Activated naive CD4-positive, alpha-beta T cell treated with Interleukin-2 at 50 U/mL for 16 hours (primary cell): ENCODE measurements at places on chromosomes 11 and 22.

- DNase-seq, result no peak
Measured at GRCh38 chr11:122733318-122733717, 77.8 kb downstream of the UBASH3B start.

DNA sequence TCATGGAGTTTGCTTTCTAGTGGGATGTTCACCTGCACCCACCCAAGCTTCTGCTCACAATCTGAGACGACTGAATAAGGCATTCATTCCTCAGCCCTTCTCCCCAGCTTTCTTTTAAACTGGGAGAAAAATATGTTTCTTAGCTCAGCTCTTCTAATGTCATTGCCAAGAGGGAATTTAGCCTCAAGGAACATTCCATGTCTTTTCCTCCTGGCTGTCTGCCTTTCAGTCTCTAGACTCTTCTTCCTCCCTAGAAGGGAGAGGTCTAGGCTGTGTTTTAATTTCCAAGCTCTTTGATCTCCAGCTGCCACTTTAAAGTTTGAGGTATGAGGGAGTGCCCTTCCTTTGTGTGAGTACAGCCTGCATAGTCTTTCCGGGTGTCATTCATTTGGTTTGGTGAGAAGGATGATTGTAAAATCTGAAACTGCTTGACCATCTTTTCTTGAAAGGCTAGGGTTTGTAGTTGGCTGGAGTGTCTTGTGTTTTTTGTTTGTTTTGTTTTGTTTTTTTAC, 11.7 kb upstream of the HTATIP2 start:
- no peak for DNase-seq

DNA sequence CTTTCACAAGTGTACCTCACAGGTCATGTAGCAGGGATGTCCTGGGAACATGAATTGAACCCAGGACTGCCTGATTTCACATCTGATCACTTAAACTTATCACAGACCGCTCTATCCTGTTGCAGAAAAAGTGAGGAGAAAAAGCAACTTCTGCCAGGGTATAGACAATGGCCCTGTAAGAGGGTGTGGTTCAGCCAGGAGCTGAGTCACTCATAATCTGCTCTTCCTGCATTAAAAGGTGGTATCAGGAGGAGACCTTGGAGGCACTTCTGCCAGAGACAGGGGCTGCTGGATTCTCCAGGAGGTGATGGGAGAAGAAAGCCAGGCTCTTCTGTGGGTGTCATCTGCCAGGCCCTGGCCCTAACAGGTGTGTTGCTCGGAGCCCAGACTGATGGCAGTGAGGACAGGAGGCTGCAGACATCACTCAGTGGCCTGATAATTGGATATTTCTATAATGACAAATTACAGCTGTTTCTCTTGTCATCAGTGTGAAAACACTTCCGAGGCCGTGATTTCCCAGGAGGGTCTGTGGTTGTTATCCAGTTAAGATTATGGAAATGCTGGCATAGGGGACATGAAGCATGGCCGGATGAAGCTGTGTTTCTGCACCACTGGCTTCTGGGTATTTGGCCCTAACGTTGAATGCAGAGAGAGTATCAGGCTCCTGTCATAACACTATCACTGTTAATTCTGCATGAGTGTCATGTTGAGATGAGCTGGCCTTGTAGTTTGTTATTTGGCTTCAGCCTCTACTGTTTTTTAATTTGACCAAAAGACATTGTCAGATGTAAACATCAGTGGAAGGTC, 125.1 kb upstream of the ZBED5 start:
- DNase-seq, result no peak

DNA sequence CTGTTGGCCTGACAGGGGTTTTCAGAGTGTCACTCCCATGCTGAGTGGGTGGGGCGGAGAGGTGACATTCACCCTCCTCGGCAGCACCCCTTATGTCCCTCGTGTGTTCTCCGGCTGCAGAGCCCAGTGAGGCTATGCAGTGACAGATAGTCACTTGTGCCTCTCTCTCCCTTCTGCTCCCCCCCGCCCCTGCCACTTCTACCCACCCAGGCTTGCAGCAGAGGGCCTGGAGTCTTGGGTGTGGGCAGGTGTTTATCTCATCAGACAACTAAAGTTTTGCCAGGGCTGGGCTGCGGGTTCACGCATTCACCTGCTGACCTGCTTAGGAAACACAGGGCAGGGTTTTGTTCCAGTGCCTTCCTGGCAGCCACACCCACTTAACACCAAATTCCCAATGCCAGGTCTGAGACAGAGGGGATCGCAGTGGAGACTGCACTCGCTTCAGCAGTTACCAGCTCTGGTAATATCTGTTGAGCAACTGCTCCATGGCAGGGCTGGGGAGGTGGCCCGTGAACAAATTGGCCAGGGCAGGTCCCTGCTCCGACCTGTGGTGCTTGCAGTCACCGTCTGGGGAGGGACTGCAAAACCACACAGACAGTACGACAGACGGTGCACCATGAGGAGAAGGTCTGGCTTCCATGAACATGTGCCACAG, 50.5 kb upstream of the ADA2 start:
- no peak for DNase-seq

DNA sequence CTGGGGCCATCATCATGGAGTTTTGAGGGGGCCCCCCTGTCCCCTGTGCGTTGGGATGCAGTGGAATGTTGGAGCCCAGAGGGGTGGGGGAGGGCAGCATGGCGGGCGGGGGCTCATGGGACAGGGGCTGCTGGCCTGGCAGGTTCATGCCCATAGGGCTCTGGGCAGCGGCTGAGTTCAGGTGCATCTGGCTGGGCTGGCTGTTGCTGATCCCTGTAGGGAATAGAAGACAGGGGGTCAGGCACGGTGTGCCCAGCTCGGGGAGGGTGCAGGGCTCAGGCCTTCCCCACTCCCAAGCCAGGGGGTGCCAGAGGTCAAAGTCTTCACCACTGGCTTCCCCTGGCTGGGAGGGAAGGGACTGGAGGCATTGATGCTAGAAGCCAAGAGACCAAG, 15.6 kb downstream of the CXCR5 start:
- DNase-seq, result no peak

- no peak for DNase-seq
Measured at GRCh38 chr22:47225080-47225930, 462.9 kb downstream of the TBC1D22A start.

DNA sequence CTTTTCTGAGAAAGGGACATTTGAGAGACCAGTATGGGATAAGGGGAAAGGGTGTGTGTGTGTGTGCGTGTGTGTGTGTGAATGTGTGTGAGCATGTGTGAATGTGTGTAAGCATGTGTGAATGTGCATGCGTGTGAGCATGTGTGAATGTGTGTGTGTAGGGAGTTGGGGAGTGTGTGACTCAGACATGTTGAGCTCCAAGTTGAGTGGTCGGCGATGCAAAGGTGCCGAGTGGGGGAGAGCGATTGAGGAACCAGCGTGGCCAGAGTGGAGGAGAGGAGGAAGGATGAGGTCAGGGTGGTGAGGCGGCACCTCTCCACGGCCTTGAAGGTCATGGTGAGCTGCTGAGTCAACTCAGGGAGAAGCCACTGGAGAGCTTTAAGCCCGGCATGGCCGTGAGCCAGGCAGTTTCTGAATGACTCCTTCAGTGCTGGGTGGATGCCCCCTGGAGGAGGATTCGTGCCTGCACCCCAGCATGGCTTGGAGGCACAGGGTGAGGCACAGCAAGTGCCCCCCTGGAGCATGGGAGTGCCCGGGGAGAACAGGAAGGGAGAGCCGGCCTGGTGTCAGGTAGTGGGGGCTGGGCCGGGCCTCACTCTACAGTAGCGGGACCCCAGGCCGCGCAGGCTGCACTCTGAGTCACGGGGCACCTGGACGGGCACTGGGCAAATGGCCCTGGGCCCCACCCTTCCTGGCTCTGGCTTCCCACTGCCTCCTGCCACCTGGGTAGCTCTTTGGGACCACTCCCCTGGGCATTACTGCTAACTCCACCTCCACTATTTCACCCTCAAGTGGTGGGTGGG, 8.2 kb upstream of the CCDC88B start:
- peak; percentile 74 for DNase-seq

GRCh38 chr11:70522593-70523311, 124.4 kb downstream of the CTTN start:
- DNase-seq, result no peak

GRCh38 chr11:57515332-57516060, at the start of gene SLC43A1:
TSS of gene SLC43A1 (minus strand) at chr11:57515702. CDS start at chr11:57514111, 1,591 bp downstream.
- peak; percentile 42 for DNase-seq

GRCh38 chr11:129292092-129292491, 83.6 kb upstream of the BARX2 start:
- DNase-seq, result no peak

GRCh38 chr11:123718469-123718868, 23.0 kb downstream of the ZNF202 start:
- no peak for DNase-seq

- no peak for DNase-seq
Measured at GRCh38 chr11:14202251-14203196, 156.5 kb downstream of the RRAS2 start.

- DNase-seq, result no peak
Measured at GRCh38 chr22:50684501-50684900, 11.9 kb downstream of the SHANK3 start.

DNA sequence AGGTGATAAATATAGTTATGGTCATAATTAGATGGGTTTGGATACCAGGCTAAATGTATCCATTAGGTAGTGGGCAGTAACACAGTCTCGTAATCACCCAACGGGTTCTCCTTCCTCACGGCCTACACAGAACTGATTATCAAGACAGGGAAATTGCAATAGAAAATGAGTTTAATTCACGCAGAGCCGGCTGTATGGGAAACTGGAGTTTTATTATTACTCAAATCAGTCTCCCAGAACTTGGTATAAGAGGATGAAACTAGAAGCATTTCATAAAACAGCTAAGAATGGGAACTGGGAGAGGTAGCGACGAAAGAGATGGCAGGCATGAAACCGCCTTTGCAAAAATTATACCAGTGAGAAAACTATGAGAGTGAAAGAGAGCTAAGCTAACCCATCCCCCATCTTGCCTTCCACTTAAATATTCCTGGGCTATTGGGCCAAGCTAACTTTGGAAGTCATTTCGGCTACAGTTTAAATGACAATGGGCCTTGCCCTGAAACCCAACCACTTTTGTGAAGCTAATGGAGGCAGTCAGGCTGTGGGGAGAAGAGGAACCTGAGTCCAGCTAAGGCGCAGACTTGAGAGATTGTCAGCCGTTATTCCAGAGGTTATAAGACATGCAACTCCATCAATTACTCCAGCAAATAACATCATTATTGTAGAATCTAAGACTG, 29.6 kb downstream of the CTSC start:
- DNase-seq, result no peak

GRCh38 chr11:105840391-105840790, 181.6 kb downstream of the MSANTD4 start:
- DNase-seq, result no peak

DNA sequence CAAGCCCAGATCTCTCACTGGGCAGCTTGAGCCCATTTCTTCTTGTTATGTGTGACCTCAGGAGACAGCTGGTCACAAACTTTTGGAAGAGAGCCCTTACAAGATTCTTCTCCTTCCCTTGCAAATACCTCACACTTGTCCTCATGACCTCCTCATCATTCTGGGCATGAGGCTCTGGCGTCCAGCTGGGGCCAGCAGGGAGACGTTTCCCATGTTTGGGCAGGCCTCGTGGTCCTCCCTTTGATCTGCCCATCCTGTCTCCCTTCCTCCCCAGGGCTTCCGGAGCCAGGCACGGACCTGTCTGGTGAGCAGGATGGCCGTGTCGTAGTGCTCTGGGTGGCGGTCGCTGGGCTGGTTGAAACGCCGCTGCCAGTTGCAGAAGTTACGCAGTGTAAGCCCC, 9.7 kb downstream of the ADAMTS8 start:
- no peak for DNase-seq

- no peak for DNase-seq
Measured at GRCh38 chr11:120035756-120036155, 102.2 kb downstream of the TRIM29 start.

DNA sequence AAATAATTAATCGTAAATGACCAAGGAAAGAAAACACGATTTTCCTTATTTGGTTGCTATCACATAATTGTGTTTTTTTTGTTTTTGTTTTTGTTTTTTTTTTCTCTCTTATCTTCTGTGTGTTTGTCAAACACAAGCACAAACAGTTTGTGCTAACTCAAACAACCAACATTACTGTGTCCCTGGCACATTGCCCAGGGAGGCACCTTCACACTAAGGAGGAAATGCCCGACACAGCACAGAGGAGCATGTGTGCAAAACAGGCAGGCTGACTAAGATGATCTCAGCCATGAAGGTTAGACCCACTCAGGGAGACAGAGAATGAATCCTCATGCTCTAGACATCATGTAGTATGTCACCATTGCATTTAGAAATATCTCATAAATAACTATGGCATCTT, 130.1 kb downstream of the SOX6 start:
- no peak for DNase-seq

DNA sequence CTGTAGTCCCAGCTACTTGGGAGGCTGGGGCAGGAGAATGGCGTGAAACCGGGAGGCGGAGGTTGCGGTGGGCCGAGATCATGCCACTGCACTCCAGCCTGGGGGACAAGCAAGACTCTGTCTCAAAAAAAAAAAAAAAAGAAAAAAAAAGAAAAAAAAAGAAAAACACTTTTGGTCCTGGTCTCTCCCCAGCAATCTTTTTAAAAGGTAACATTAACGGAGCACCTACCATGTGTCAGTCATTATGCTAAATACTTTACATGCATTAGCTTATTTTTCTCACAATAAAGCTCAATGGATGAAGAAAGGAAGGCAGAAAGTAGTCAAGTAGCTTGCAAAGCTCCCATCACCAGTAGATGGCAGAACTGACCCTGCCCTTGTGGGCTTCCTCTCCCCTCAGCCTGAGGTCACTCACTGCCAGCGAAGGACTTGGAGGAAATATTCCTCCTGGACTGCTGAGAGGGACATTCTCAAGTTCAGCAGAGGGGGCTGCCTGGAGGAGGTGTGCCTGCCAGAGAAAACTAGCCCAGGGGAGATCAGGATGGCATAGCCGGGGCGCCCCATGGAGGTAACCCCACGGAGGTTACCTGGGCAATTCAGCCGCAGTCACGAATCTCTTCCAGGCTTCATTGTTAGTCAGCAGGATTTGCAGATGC, 15.5 kb downstream of the APOL3 start:
- peak; percentile 26 for DNase-seq

DNA sequence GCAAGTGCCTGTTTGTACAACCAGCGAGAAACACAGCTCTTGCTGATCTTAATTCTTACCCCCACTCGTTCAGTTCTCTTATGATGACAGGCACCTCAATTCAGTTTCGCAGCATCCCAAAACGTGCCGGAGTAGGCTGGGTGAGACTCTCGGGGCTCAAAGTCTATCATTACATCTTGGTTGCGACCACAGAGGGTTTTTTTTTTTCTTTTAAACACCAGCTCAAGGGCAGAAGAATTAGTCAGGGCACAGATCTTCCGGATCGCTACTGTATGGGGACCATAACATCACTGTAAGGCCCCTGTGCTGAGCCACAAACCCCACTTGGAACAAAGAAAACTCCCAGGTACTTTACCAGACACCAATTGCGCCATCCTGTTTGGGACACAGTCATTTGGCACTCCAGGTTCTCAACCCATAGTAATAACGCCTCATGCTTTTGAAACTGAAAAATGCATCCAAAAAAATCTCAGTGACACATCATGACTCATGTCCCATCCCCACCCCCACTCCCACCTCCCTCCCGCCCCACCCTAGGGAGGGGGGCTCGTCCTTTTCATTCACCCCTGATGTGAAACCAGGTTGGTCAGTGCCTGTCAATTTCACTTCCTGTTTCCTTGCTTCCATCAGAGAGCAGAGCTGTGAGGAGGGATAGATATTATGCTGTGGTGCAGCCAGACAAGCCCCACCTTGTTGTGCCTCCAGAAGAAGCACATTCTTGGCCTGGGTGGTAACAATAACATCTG, 41.0 kb upstream of the CD5 start:
- peak; percentile 88 for DNase-seq

GRCh38 chr22:29831186-29831921, 6.7 kb downstream of the ASCC2 start:
- DNase-seq, result no peak

- no peak for DNase-seq
Measured at GRCh38 chr11:127056338-127056971, 55.9 kb upstream of the KIRREL3 start.

GRCh38 chr11:36557991-36558390, 9.8 kb upstream of the RAG1 start:
- DNase-seq, result no peak
